ENCODE measurements at places on chromosomes 11 and 22. TPM values are rescaled to one million over a fixed set of nuclear protein-coding genes. Genes with fewer than 3 reads are reported as not detected.

Gene MCHR1
- not detected for total RNA-seq

Gene CREB3L1
- total RNA-seq = not detected

Gene MTNR1B
- total RNA-seq = not detected

Gene APOA5
- total RNA-seq = not detected

Gene RBMXL2
- total RNA-seq = not detected

Gene KLHL35
- 0.11 TPM for total RNA-seq

Gene BIK
- total RNA-seq = 2.6 TPM

- H3K27ac ChIP-seq = no peak overlapping the region
- H3K4me1 ChIP-seq = no peaks in the 10 kb centered on the region
- H3K4me3 ChIP-seq = no peak overlapping the region
- H3K36me3 ChIP-seq = no peaks in the 10 kb centered on the region
- DNase-seq = no peak
- no peaks in the 10 kb centered on the region for H3K27me3 ChIP-seq
These were observed 492.9 kb upstream of the KIRREL3 start for GRCh38 chr11:127493330-127494022.

DNA sequence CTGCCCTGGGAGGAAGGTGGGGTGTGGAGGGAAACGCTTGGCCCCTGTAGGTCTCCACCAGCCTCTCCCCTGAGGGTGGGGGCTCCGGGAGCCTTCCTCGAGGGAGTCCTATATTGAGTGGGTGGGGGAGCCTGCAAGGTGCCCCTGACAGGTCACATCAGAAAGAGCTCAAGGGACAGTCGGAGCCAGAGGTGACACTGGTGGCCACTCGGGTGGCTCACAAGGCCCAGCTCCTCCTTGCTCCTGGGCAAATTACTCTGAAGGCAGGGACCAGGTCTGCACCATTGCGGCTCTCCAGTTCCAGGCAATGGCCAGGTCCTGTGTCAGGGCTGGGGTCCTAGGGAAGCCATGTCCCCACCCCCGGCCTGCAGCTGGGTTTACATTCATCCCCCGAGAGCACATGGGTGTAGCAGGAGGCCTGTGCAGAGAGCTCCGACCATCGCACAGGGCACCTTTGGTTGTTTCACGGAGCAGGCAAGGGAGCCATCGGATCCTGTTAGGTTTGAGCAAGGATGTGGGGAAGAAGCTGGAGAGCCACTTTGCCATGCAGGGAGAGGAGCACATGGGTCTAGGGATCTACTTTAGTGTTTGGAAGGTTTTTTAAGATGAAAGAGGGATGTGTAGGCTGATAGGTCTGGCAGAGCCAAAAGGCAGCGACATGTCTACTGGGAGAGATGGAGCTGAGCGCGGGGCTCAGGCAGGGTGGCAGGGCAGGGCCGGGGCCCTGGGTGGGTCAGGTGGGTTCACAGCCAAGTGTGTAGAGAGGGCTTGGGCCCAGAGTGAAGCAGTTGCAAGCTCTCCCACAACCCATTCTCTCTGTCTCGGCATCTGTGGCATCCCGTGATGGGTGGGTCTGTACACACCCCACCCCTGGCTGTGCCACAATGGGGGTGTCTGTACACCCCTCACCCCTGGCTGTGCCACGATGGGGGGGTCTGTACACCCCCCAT lies 14.8 kb downstream of the CCND1 start:
- H3K4me3 ChIP-seq = no peak overlapping the region
- no peaks in the 10 kb centered on the region for H3K27me3 ChIP-seq
- no peaks in the 10 kb centered on the region for H3K4me1 ChIP-seq
- H3K36me3 ChIP-seq = peaks cover 21% of the 10 kb centered on the region
- no peak overlapping the region for H3K27ac ChIP-seq

DNA sequence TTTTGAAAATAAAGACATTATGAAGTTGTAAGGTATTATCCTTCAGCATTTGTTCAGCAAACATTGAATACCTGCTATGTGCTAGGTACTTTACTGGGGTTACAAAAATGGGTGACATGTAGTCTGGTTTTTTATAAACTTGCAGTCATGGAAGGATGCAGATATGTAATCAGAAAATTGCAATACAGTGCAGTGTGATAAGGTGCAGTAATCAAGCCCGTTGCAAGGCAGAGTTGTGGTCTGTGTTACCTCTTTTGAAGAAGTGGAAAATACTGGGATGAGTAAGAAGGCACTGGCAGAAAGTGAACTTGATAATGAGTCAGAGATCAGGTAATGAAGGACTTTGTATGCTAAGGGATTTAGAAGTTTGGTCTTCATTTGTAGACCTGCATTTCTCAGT lies 8.1 kb downstream of the FBXO7 start:
- H3K27me3 ChIP-seq = no peaks in the 10 kb centered on the region
- peaks cover 28% of the 10 kb centered on the region for H3K4me1 ChIP-seq
- H3K36me3 ChIP-seq = peaks cover 58% of the 10 kb centered on the region
- no peak overlapping the region for H3K4me3 ChIP-seq

DNA sequence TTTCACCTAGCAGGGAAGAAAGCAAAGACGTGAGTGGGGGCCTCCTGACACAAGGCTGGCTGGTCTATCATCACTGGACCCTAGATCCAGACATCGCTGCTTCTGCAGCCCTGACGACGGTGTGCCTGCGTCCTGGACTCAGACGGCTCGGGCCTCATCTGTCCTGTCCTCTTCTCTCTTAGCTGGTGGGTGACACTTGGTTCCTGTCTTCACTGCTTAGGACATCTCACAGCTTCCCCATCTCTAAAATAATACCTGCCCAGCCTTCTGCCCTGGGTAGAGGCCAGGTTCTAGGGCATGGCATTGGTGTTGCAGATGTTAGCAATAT lies 41.3 kb downstream of the APOL1 start:
- no peak overlapping the region for H3K4me3 ChIP-seq
- H3K27ac ChIP-seq = no peak overlapping the region
- no peak for DNase-seq
- no peaks in the 10 kb centered on the region for H3K27me3 ChIP-seq
- peaks cover 90% of the 10 kb centered on the region for H3K36me3 ChIP-seq

- peaks cover 84% of the 10 kb centered on the region for H3K36me3 ChIP-seq
- H3K27ac ChIP-seq = peak overlapping the region; percentile 69
- H3K4me1 ChIP-seq = peaks cover 93% of the 10 kb centered on the region
- DNase-seq = no peak
These were observed 8.1 kb downstream of the EHD1 start for GRCh38 chr11:64870176-64870892.

GRCh38 chr11:22340701-22341587 lies 2.8 kb downstream of the SLC17A6 start:
- no peaks in the 10 kb centered on the region for H3K36me3 ChIP-seq
- peaks cover 55% of the 10 kb centered on the region for H3K27me3 ChIP-seq
- H3K4me1 ChIP-seq = peaks cover 4% of the 10 kb centered on the region
- no peak overlapping the region for H3K27ac ChIP-seq

DNA sequence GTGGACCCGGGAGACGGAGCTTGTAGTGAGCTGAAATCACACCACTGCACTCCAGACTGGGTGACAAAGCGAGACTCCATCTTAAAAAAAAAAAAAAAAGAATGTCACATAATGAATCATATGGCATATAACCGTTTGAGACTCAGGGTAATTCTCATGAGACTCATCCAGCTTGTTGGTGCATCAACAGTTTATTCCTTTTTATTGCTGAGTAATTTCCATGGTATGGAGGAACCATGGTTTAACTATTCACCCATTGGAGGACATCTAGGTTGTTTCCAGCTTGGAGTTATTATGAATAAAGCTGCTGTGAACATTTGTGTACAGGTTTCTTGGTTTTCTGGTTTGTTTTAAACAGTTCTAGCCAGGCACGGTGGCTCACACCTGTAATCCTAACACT lies 25.3 kb downstream of the PPARA start:
- H3K4me1 ChIP-seq = peaks cover 10% of the 10 kb centered on the region
- no peaks in the 10 kb centered on the region for H3K27me3 ChIP-seq
- no peak overlapping the region for H3K4me3 ChIP-seq
- no peak overlapping the region for H3K27ac ChIP-seq
- H3K36me3 ChIP-seq = peaks cover 38% of the 10 kb centered on the region

- no peak overlapping the region for H3K27ac ChIP-seq
- no peaks in the 10 kb centered on the region for H3K4me1 ChIP-seq
- H3K27me3 ChIP-seq = no peaks in the 10 kb centered on the region
- DNase-seq = no peak
- peaks cover 83% of the 10 kb centered on the region for H3K36me3 ChIP-seq
These were observed 27.3 kb downstream of the FAM118A start for GRCh38 chr22:45336971-45337431.

- peaks cover 15% of the 10 kb centered on the region for H3K36me3 ChIP-seq
- no peak overlapping the region for H3K27ac ChIP-seq
- H3K4me3 ChIP-seq = no peak overlapping the region
- peaks cover 15% of the 10 kb centered on the region for H3K27me3 ChIP-seq
These were observed 590 bp upstream of the IFITM10 start for GRCh38 chr11:1750840-1751530.

DNA sequence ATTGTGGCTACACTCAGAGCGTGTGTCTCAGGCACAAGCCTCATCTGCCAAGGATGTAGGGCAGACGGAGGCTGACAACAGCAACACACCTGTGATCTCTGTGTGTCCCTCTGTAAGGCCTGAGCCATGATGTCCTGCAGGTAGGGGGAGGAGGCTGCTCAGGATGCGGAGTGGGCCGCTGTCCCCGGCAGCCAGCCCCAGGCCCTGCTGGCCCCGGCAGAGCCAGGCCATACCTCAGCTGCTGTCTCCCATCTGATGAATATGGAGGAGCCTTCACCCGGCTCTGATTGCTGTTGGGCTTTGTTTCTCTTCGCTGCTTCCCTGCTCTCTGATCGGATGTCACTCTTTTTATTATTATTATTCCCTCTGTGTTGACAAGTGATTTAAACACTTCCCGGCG lies 83.6 kb upstream of the NCAM1 start:
- no peak overlapping the region for H3K4me3 ChIP-seq
- peaks cover 3% of the 10 kb centered on the region for H3K27me3 ChIP-seq
- H3K27ac ChIP-seq = no peak overlapping the region

DNA sequence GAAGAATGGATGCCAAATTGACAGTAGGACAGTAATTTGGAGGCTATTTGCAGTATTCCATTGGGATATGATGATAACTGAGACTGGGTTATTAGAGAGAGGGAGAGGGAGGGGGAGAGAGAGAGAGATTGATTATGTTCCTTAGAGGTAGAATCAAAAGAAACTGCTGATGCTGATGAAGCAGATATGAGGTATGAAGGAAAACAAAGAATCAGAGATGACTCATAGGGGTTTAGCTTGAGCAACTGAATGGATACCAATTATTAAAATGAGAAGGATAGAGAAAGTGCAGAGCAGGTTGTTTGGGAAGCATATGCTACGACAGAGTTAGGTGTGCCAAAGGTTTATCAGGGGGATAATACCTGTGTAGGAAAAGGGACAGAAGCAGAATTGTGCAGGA lies 12.8 kb upstream of the NUCB2 start:
- DNase-seq = no peak
- H3K27me3 ChIP-seq = no peaks in the 10 kb centered on the region
- no peaks in the 10 kb centered on the region for H3K36me3 ChIP-seq
- no peak overlapping the region for H3K4me3 ChIP-seq
- H3K4me1 ChIP-seq = no peaks in the 10 kb centered on the region

GRCh38 chr11:105696000-105696399 lies 86.1 kb downstream of the GRIA4 start:
- no peak for DNase-seq
- no peaks in the 10 kb centered on the region for H3K4me1 ChIP-seq
- H3K27me3 ChIP-seq = peaks cover 5% of the 10 kb centered on the region

DNA sequence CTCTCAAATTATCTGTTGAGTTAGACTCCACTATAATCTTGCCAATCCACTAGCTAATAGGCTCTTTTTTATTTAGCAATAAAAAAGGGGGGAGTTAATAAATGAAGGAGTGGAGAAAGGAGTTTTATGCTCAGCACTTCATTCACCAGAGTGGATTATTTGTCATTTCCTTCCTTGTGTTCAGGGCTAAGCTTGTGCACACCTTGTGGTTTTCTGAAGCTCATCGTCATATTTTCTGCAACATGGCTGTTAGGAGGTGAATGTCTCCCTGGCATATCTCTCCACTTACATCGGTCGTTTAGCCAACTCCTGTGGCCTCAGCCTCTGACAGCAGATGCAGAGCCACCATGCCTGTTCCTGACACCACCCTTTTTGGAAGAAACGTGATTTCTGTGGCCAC lies 83.9 kb upstream of the MTNR1B start:
- no peak for DNase-seq
- H3K27ac ChIP-seq = no peak overlapping the region
- H3K4me3 ChIP-seq = no peak overlapping the region
- no peaks in the 10 kb centered on the region for H3K4me1 ChIP-seq
- no peaks in the 10 kb centered on the region for H3K27me3 ChIP-seq
- no peaks in the 10 kb centered on the region for H3K36me3 ChIP-seq

- no peak overlapping the region for H3K27ac ChIP-seq
- no peak overlapping the region for H3K4me3 ChIP-seq
- peaks cover 35% of the 10 kb centered on the region for H3K27me3 ChIP-seq
- DNase-seq = no peak
These were observed 5.7 kb upstream of the FBXO3 start for GRCh38 chr11:33779849-33780528.

GRCh38 chr11:77090373-77091111 lies 12.1 kb upstream of the OMP start:
- H3K27ac ChIP-seq = no peak overlapping the region
- no peaks in the 10 kb centered on the region for H3K36me3 ChIP-seq
- no peak for DNase-seq
- H3K4me1 ChIP-seq = no peaks in the 10 kb centered on the region
- no peak overlapping the region for H3K4me3 ChIP-seq

DNA sequence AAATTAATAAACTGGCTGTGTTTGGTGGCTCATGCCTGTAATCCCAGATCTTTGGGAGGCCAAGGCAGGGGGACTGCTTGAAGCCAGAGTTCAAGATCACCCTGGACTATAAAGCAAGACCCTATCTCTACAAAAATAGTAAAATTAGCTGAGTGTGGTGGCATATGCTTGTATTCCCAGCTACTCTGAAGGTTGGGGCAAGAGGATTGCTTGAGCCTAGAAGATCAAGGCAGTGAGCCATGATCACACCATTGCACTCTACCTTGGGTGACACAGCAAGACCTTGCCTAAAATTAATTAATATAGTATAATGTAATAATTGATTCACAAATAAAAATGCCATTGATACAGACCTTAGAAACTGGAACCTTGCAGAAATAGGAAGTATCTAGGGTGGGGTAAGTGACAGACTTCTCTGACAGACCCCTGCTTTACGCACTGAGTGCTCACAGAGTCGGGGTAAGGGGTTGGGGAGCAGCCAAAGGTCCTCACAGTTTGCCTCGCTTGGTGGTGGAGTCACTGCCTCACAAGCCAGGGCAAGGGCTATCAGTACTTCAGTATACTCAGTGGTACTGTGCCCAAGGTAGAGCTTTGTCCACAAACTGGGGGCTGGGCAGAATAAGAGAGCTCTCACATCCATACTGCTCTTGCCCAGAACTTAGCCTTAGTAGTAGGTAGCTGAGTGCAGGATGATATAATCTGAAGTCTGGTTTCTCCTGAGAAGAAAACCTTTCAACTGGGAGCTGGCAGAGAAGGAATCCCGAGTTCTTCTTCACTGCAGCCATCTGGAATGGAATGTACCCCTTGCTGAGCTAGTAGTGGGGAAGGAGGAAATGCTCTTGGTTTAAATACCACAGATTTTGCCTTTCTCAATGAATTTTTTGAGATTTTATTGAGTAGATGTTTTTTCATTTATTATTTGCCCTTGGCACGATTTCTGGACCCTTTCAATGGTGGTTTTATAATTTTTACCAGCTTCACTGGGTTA lies 65.5 kb downstream of the EMSY start:
- H3K27ac ChIP-seq = no peak overlapping the region
- H3K4me1 ChIP-seq = no peaks in the 10 kb centered on the region
- DNase-seq = no peak
- H3K27me3 ChIP-seq = no peaks in the 10 kb centered on the region
- peaks cover 37% of the 10 kb centered on the region for H3K36me3 ChIP-seq
